Esophagus squamous epithelium (tissue), 5 donors: ENCODE measurements at places on chromosomes 12 and 14.

GRCh38 chr12:53513712-53514410, 6.6 kb upstream of the NPFF start:
- DNase-seq = no peak

DNA sequence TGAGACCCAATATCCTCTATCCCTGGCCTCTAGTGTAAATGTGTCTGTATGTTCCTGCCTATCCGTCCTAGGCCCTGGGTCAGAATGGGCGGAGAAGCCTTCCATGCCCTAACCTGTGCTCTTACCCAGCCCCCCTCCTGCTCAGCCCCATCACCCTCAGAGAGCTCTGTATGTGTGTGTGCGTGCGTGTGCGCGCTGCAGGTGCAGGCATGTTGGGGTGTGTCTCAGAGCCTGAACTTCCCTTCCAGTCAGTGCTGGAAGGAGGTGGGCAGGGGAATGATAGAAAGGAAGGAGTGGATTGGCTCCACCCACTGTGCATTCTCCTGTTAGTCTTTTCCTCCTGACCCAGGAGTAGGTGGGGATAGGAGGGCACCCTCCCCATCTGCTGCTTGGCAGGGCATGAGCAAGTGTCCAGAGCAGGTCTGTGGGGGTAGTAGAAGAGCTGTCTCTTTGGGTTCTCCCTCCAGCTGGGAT, 7.2 kb downstream of the NAB2 start:
- DNase-seq = no peak

GRCh38 chr14:56770512-56770911, 39.8 kb downstream of the OTX2 start:
- DNase-seq = no peak

- no peak for DNase-seq
These were observed 199.5 kb downstream of the ANO6 start for GRCh38 chr12:45415393-45415817.

DNA sequence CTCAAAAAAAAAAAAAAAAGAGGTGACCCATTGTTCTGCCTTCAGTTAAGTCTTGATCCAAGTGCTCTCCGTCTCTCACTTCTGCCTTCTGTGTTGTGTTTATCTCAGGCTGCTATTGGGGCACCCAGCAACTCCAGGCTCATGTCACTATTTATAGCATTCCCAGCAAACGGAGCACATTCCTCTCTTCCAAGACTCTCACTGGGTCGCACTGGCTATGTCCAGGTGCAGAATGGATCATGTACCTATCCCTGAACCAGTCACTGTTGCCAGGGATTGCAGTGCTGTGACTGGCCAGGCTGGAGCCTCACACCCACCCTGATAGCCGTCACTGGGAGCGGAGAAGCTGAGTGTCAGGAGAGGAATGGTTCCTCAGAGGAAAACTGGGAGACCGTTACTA, 31.2 kb downstream of the RHOF start:
- no peak for DNase-seq

DNA sequence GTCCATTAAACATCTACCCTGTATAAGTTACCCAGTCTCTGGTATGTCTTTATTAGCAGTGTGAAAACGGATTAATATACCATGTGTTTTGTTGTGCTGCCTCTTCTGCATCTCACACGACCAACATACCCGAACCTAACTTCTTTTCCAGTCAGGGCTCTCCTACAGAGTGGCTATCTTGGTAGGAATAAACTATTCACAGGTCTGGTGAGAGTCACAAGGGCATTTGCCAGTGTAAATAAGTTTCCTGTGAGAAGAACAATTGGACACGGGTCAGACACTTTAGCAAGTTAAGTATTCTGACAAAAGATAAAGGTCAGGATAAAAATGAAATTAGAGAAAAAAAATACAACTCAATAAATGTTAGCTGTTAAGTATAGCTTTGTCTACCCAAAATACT, 60.9 kb downstream of the MYF5 start:
- DNase-seq = no peak

DNA sequence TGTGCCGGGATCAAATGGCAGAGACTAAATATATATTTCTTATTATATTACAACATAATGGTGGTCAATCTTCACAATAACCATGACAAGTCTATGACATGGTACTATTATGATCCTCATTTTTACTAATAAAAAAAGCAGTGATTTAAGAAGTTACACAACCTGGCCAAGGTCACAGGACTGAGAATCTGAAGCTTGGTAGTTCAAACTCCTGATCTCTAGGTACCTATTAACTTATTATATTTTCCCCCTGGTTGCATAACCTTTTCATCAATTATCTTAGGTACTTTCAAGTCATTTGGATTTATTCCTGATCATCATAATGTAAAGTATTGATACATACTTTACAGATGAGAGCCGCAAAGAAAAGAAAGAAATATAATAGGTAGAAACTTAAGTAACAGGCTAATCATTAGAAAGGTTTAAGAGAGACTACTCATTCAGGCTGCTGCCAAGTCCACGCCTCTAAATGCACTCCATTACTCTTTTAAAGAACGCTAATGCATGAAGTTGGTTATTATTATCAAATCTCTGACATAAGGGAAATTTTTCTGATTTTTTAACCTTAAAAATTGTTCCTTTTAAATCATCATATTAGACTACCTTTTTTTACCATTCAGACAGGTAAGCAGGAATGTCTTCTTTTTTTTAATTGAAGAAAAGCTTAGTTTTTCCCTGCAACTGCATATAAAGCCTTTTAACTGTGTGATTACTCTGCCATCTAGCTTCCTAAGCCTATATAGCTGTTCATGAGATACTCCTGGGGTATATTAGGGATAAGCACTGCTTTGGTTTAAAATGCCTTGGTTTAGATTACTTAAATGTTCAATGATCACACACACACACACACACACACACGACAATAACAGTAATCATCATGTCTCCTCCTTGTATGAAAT, 35.6 kb downstream of the RPS29 start:
- no peak for DNase-seq

DNA sequence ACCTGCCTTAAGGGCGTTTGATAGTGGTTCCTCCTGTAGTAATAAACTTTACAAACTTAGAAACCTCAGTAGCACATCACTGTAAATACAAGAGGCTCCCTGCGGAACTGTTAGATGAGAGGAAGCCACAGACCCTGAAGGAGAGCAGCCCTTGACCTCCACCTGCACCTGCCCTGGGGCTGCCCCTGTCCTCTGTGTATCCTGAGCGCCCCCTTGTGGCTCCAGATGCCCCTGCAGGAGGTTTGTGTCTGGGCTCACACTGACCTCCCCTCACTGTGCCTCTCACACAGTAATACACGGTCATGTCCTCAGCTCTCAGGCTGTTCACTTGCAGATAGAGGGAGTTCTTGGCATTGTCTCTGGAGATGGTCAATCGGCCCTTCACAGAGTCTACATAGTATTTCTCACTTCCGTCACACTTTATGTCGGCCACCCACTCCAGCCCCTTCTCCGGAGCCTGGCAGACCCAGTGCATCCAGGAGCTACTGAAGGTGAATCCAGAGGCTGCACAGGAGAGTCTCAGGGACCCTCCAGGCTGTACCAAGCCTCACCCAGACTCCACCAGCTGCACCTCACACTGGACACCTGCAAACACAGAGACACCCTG, 1059.8 kb downstream of the TMEM121 start:
- DNase-seq = no peak

- DNase-seq = no peak
These were observed 175.8 kb upstream of the PRMT8 start for GRCh38 chr12:3315201-3315661.

GRCh38 chr12:88570103-88570502, 10.2 kb downstream of the KITLG start:
- no peak for DNase-seq

DNA sequence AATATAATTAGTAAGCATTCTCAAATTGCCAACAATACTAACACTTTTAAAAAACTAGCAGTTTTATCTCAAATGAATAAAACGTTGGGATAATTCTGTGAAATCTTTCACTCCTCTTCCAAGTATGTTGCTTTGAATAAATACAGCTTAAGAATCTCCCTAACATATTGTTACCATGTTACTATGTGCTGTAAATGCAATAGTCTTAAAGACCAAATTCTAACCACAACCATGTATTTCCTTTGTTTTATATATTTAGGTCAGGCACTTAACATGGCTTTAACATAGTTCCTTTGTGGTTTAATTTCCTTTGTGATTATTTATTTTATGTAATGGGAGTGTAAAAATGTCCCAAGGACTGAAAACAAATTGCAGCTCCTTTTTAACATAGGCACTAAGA, 33.9 kb upstream of the CCDC91 start:
- no peak for DNase-seq

DNA sequence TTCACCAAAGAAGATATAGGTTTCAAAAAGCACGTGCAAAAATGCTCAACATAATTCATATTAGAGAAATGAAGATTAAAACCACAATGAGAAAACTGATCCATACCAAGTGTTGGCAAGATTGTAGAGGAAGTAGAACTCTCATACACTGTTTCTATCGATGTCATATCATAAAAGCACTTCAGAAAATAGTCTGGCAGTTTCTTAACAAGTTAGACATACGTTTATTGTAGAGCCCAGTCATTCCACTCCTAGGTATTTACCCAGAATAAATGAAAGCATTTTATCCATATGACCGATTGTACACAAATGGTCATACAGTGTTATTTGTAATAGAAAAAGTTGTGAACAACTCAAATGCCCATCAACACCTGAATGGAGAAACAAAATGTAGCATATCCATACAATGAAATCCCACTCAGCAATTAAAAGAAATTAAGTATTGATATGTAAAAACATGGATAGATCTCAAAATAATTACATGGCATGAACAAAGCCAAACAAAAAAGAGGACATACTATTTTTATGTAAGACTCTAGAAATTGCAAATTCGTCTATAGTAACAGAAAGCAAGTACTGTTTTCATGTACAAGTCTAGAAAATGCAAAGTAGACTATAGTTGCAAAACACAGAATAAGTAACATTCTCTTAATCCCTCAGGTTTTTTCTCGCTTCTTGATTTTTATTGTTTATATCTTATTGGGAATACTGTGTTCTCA, 41.0 kb downstream of the USP15 start:
- DNase-seq = no peak

DNA sequence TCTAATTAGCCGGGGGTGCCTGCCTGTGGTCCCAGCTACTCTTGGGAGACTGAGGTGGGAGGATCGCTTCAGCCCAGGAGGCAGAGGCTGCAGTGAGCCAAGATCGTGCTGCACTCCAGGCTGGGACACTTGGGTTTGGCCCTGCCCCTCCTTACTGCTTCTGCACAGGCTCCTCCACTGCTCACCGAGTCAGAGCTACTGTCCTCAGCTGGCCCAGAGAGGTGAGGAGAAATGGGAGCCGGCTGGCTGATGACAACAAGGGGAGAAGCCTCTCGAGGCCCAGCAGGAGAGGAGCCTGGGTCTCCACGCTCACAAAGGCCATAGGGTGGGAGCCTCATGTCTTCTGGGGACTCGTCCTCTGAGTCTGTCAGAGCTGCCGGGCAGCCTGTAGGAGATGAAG, 13.7 kb downstream of the CALCOCO1 start:
- DNase-seq = no peak

- no peak for DNase-seq
These were observed at the start of gene CCDC63 for GRCh38 chr12:110846615-110847566. TSS of gene CCDC63 (plus strand) at chr12:110846987. CDS start at chr12:110852955, 5,968 bp downstream.

GRCh38 chr14:24238527-24239037, 3.8 kb downstream of the TINF2 start:
- no peak for DNase-seq

DNA sequence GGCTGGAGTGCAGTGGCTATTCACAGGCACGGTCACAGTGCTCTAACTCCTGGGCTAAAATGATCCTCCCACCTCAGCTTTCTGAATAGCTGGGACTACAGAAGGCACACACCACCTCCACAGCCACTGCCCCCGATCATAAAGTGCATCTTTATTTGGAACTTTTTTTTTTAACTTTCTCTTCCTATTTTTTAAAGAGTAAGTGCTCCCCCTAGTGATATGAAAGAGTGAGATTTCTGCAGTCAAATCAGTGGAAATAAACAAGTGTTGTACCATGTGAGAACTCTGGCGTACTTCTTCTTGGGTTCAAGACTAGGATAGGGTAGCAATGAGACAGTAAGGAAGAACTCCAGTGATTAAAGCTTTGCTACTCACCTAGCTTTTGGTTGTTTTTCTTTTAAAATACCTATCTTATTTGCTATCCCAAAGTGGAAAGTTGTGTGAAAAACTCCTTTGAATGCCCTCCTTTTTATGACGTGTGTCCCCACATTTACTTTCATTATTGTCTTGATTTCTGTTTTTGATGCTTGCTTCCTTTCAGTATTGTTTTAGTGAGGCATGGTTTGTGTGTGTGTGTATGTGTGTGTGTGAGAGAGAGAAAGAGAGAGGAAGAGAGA, 6.6 kb downstream of the PPP4R4 start:
- DNase-seq = no peak

DNA sequence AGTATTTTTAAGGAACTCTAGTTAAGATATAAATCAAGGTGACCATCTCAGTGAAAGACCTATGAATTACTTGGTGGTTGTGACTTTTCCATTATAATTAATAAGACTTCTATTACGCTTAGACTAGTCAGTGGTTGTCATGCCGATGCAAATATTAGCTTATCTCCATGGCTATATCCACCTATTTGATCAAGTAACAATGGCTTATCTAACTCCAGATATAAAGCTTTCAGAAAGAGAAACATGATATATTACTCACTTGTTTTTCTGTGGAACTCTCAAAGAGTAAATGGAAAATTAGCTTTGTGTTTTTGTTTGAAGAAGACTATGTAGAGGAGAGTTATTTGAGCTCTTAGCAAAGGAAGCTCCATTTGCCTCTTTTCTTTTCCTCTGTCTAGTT, 323.8 kb upstream of the DCN start:
- no peak for DNase-seq

- no peak for DNase-seq
These were observed 9.0 kb downstream of the ACTN1 start for GRCh38 chr14:68970038-68970612.

DNA sequence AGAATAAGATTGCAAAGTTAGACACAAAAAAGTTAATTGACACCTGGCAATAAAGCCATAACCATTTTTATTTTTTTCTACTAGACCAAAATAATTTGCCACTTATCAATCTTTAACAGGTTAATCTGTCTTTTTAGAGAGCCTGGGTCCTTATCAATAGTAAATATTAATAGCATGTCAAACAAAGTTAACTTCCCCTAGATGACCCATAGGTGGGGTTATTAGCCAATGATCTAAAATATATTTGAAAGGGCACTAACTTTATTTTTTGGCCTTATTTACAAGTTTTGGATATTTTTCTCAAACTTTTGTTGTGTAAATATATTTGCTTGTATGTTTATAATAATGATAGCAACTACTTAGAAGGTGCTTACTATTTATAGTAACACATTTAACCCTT, 3.9 kb downstream of the ANKRD33 start:
- no peak for DNase-seq

GRCh38 chr12:55516391-55516790, 24.2 kb downstream of the OR6C68 start:
- no peak for DNase-seq

- DNase-seq = no peak
These were observed 48.2 kb upstream of the BTG1 start for GRCh38 chr12:92193846-92194245.

DNA sequence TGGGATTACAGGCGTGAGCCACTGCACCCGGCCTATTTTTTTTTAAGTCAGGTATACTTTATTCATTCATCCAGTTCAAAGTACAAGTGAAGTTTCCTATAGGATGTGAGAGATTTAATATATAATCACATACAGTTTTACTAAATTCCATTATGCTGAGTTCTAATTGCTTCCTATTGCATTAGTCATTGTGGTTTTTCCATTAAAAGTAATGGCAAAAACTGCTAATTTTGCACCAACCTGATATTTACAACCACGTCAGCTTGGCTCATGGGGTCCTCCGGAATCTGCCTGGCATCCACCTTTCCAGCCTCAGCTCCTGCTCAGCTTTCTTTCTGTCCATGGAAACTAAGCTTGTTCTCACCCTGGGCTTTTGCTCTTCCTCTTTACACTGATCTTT, 67.0 kb upstream of the CSRP2 start:
- DNase-seq = no peak
